ENCODE measurements at places on chromosomes 1 and 21. TPM values are rescaled to one million over a fixed set of nuclear protein-coding genes. Genes with fewer than 3 reads are reported as not detected.

TRPM2 gene
- 2.7 TPM for total RNA-seq

DNA sequence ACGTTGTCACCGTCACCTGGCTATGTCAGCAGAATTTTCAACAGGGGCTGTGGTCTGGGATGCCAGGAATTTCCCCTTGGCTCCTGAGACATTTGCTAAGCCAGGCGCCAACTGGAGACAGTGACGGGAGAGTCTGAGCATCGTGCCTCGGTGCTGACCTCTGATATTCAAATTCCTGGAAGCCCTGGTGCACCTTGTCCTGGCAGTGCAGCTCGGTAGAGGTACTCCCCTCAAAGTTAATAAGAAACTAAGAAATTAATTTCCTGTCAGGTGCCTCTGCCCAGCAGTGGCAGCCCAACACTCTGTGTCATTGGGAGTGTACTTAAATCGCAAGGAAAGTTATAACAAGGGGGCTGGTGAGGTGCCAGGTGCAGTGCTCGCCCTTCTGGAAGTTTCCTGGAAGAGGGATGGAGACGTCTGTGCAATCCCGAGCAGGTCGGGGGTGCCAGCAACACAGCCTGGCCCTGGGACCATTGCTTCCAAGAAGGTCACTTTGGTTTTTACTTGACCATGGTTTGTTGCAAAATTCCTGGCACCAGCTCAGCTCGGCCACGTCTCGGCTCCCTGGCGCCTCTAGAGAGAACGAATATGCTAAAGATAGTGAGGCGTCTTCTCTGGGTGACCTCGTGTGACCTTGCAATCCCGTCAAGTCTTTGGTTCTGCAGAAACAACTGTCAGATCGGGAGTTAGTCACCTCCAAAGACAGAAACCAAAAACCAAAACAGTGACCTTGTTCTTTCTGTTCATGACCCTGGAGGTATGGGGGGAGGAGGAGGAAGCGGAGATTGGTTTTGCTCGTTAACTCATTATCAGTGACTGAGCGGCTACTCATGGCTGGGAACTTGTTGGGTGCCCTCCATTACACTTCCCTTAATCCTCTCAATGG, 149.5 kb upstream of the VAMP3 start:
- DNase-seq: no peak
- H3K36me3 ChIP-seq: no peaks in the 10 kb centered on the region
- no peak overlapping the region for H3K27ac ChIP-seq
- H3K4me3 ChIP-seq: no peak overlapping the region
- H3K4me1 ChIP-seq: no peaks in the 10 kb centered on the region
- no peaks in the 10 kb centered on the region for H3K27me3 ChIP-seq

DNA sequence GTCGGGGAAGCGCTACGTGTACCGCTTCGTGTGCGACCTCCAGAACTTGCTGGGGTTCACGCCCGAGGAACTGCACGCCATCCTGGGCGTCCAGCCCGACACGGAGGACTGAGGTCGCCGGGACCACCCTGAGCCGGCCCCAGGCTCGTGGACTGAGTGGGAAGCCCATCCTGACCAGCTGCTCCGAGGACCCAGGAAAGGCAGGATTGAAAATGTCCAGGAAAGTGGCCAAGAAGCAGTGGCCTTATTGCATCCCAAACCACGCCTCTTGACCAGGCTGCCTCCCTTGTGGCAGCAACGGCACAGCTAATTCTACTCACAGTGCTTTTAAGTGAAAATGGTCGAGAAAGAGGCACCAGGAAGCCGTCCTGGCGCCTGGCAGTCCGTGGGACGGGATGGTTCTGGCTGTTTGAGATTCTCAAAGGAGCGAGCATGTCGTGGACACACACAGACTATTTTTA, 17.1 kb downstream of the ETS2 start:
- DNase-seq: no peak
- no peaks in the 10 kb centered on the region for H3K4me1 ChIP-seq
- H3K27me3 ChIP-seq: no peaks in the 10 kb centered on the region
- no peak overlapping the region for H3K4me3 ChIP-seq

GRCh38 chr21:37765221-37765900, 150.9 kb downstream of the KCNJ6 start:
- H3K4me3 ChIP-seq: no peak overlapping the region
- no peaks in the 10 kb centered on the region for H3K36me3 ChIP-seq
- H3K27ac ChIP-seq: no peak overlapping the region
- no peaks in the 10 kb centered on the region for H3K27me3 ChIP-seq
- DNase-seq: no peak

- H3K27ac ChIP-seq: peak overlapping the region; percentile 39
- no peaks in the 10 kb centered on the region for H3K4me1 ChIP-seq
Measured at GRCh38 chr1:91697861-91698260, 188.1 kb downstream of the TGFBR3 start.

MTARC2 gene
- total RNA-seq: 1.6 TPM

DNA sequence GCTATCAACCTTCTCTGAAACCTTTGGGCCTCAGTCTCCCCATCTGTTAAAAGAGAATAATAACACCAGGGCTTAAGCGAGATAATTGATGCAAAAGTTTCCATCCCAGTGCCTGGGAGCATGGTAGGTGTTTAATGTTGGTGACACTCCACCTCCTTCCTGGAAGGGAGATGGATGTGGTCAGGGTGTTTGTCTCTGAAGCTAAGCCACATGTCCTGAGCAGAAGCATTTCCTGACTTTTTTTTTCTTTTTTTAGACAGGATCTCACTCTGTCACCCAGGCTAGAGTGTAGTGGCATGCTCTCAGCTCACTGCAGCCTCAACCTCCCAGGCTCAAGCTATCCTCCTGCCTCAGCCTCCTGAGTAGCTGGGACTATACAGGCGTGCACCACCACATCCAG, 72.6 kb upstream of the HMGB4 start:
- no peak for DNase-seq
- no peaks in the 10 kb centered on the region for H3K4me1 ChIP-seq
- no peaks in the 10 kb centered on the region for H3K36me3 ChIP-seq
- no peak overlapping the region for H3K27ac ChIP-seq

DNA sequence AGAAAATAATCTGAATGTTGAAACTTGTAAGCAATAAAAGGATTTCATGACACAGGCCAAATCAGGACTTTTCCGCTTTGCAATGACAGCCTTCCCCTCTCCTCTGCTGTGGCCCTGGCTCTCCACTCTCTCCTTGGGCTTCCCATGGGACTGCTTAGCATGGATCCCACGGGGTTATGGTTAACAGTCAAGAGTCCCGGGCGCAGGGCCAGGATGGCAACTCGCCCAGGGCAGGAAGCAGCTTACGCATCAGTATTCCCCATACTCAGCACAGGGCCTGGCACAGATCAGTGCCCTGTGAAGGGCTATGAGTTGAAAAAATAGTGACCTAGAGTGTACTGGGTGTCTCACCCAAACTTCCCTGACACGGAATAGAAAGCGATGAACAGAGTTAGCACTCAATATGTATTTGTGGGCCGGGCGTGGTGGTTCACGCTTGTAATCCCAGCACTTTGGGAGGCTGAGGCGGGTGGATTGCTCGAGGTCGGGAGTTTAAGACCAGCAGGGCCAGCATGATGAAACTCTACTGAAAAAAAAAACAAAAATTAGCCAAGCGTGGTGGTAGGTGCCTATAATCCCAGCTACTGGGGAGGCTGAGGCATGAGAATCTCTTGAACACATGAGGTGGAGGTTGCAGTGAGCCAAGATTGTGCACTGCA, 29.1 kb upstream of the GRHL3 start:
- no peak overlapping the region for H3K4me3 ChIP-seq
- peaks cover under 1% of the 10 kb centered on the region for H3K4me1 ChIP-seq
- no peaks in the 10 kb centered on the region for H3K27me3 ChIP-seq
- no peak overlapping the region for H3K27ac ChIP-seq
- no peaks in the 10 kb centered on the region for H3K36me3 ChIP-seq

GRCh38 chr1:183498342-183498991, 26.2 kb downstream of the SMG7 start:
- no peaks in the 10 kb centered on the region for H3K27me3 ChIP-seq
- DNase-seq: peak; percentile 24
- no peaks in the 10 kb centered on the region for H3K36me3 ChIP-seq
- H3K4me1 ChIP-seq: peaks cover 11% of the 10 kb centered on the region
- H3K4me3 ChIP-seq: no peak overlapping the region
- H3K27ac ChIP-seq: peak overlapping the region; percentile 89

DNA sequence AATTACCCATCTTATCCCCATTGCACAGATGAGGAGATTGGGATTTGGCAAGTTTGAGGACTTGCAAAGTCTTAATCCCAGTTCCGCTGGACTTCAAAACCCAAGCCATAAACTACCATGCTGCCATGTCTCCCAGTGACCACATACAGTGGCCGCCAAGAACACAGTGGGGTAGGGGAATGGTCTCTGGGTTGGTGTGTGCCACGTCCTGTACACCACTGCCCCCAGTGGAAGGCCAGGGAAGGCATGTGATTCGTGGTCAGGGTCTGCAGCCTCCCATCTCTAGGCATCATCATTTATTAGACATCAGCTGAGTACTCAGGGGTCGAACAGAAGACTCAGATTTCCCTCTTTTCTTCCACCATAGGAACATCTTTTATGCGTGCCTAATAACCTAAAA, 76.0 kb downstream of the MAN1C1 start:
- no peaks in the 10 kb centered on the region for H3K36me3 ChIP-seq
- H3K27ac ChIP-seq: no peak overlapping the region
- no peak overlapping the region for H3K4me3 ChIP-seq
- no peak for DNase-seq

- H3K36me3 ChIP-seq: peaks cover 15% of the 10 kb centered on the region
- H3K4me3 ChIP-seq: no peak overlapping the region
- no peak overlapping the region for H3K27ac ChIP-seq
- H3K27me3 ChIP-seq: no peaks in the 10 kb centered on the region
- H3K4me1 ChIP-seq: no peaks in the 10 kb centered on the region
Measured at GRCh38 chr1:228347181-228347580, 59.5 kb downstream of the TRIM11 start.

ZNF670 gene
- 4.7 TPM for total RNA-seq

DNA sequence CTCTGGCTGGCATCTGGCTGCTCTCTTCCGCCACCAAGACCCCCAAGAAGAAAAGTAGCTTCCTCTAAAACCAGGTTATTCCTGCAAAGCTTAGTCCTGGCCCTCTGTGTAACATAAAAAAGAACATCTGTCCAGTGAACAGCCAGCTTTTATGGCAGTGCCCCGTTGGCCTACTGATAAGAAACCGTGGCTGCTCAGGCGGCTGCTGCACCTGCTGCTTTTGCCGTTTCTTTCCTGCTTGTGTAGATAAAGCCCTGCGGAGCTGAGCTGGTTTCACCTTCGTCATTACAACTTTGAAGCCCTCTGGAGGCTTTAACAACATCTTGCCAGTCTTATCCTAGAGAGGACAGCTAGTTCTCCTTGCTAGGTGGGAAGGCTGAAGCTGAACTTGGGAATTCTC, 20.5 kb downstream of the ELAPOR1 start:
- H3K27ac ChIP-seq: peak overlapping the region; percentile 66
- H3K4me3 ChIP-seq: no peak overlapping the region
- peaks cover 28% of the 10 kb centered on the region for H3K4me1 ChIP-seq
- H3K27me3 ChIP-seq: no peaks in the 10 kb centered on the region

Data from thymus (tissue), 14 donors.